ENCODE measurements at places on chromosomes 7 and 10.

GRCh38 chr10:114822444-114823076 is 980 bp downstream of the FHIP2A start:
- DNase-seq: peak; percentile 9

DNA sequence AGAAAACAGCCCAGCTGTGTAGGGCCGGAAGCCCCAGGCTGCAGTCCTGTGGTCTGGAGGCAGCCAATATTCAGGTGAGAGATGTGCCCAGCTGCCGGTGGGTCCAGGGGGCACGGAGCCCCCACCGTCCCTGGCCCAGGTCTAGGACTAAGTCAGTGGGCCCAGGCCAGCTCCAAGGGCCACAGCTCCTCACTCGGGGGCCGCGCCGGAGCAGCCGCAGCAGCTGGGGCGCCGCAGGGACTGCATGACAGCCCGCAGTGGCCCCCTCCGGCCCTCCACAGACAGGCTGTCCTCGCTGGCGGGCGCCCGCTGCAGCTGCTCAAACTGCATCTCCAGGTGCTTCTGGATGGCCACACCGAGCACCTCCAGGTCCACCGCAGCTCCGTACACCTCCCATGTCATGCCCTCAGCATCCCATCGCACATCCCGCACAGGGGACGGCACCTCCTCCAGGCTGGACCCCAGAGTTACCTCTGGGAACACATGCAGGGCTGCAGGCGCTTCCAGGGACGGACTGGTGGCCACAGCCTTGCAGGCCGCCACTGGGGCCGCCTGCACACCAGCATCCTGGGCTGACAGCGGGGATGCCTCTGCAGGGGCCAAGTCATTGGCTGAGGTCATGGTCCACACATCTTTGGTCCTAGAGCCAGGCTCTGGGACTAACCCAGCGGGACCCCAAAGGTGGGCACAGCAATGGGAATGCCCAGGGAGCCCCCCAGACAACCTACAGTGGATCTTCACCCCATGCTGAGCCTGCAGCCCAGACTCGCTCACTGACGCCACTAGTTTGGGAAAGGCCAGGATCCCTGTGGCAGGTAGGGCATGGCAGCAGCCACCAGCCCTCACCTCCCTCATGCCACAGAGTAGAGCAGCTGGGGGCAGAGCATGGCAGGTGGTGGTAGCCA is 7.0 kb downstream of the GPRIN2 start:
- DNase-seq: no peak

GRCh38 chr10:5470062-5470751 is 29.2 kb downstream of the CALML5 start:
- no peak for DNase-seq

DNA sequence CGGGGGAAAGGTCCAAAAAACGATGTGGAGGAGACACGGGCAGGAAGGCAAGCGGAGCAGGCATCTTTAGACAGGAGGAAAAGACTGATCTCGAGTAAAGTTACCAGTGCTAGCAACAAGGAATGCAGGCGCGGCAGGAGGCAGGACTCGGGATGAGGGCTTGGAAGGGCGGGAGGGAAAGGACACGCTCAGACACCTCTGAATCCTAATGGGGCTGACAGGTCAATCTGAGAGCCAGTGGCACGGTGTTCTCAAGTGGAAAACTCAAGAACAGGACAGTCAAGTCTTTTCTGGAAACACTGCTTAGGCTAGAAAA is 155.3 kb upstream of the COBL start:
- DNase-seq: no peak

DNA sequence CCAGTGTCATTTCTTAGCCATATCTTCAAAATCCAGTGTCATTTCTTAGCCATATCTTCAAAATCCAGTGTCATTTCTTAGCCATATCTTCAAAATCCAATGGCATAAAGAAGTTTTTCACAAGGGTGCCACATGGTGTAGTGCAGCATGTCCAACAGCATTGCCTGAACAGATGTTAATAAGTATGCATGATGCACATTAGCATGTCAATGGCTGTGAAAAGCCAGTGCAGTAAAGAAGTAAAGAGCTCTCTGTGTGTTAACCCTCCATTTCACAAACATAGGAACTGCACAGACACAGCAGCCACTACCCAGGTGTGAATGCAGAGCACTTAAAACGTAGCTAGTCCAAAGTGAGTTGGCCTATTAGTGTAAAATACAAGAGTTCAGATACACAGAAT is 89.8 kb downstream of the GNAI1 start:
- no peak for DNase-seq

DNA sequence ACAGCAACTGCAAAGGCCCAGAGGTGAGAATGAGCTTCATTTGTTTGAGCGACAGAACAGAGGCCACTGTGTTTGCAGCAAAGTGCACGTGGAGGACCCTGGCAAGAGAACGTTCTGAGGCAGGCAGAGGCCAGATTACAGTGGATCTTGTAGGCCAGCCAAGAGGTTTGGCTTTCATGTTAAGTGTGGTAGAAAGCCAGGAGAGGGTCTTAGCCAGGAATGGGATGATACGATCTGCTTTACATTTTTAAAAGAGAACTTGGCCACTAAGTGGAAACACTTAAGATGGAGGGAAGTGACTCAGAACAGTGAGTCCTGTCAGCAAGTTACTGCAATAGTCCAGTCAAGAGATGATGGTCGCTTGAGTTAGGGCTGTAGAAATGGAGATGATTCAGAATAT is 4.6 kb downstream of the CCDC136 start:
- no peak for DNase-seq

- no peak for DNase-seq
Measured at GRCh38 chr7:55382251-55382650, 17.1 kb downstream of the LANCL2 start.

DNA sequence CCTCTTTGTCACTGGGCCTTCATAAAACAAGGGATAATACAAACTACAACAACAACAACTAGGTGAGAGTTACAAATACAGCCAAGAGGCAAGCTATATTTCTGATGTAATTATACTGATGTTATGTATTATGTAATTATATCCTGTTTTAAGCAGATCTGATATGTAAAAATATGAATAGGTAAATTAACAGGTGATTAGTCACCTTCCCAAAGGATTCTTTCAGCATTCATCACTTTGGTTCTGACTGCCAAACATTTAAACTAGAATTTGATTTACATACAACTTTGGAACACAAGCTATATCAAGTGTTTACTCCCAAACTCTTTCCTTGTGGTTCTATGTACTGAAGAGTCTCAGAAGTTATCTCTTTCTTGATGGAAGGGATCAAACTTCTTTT is 53.7 kb downstream of the BEND7 start:
- no peak for DNase-seq

GRCh38 chr7:145643981-145644380 is 472.6 kb upstream of the CNTNAP2 start:
- DNase-seq: no peak

- no peak for DNase-seq
Measured at GRCh38 chr7:20241911-20242261, 24.7 kb upstream of the MACC1 start.

GRCh38 chr7:41108821-41109220 is 594.1 kb downstream of the INHBA start:
- no peak for DNase-seq

GRCh38 chr7:85119934-85120333 is 66.9 kb downstream of the SEMA3D start:
- no peak for DNase-seq

DNA sequence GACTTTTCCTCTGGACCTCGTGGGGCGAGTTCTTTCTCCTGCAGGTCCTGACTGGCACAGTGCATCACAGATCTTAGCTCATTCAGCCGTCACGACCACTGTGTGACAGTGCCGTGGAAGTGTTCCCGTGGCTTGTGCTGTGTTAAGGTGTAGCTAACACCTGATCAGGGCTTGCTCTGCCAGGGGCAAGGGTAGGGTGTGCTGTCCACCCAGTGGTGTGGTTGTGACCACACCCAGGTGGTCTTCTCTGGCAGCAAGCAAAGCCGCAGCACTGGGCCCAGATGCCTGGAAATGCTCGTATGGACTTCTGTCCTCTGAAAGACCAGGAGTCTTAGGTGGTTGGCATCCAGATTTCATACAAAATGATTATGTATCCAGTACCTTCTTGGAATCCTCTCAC is 86.2 kb downstream of the GLRX3 start:
- DNase-seq: no peak

- DNase-seq: no peak
Measured at GRCh38 chr10:112843623-112844022, 106.4 kb upstream of the TCF7L2 start.

DNA sequence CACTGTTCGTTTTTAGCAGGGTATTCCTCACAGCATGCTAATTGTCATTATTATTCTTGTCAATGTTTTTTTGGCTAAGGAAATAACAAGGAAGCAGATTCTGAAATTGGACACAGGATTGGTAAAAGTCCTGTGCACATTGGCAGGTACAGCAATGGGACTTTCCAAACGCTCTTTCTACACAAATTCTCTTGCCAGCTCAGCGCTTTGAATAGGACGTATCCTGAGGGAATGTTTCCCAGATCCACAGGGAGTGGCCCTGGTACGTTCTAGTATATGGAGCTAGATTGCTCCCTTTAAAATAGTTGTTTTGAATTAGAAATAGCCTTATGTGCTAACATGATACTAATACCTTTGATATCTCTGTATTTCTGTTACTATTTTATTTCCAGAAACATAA is 82.8 kb upstream of the GRB10 start:
- DNase-seq: no peak

GRCh38 chr7:35694161-35694783 is 663 bp downstream of the HERPUD2 start:
- DNase-seq: no peak

GRCh38 chr10:77374189-77374656 is 263.4 kb downstream of the KCNMA1 start:
- no peak for DNase-seq
